ENCODE measurements at places on chromosomes 12 and 14.

GRCh38 chr12:120370343-120371243, 1.6 kb upstream of the MSI1 start:
- no peak for DNase-seq

DNA sequence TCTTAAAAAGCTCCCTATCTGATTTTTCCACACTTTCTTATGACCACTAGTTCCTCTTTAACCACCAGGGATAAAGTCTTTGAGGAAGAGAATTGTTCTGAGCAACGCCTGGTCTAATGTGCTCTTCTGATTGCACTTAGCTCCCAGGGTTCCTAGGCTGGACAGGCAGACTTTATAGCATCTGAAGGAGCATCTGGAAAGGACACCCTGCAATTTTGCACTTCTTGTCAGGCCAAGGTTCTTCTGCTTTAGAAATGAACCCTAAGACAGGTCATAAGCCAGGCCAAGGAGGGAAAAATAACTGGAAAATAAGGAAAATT, 126.3 kb downstream of the KTN1 start:
- DNase-seq = no peak

- DNase-seq = no peak
Measured at GRCh38 chr12:116045150-116045549, 232.3 kb downstream of the MED13L start.

GRCh38 chr14:33404964-33405574, 466.4 kb downstream of the NPAS3 start:
- DNase-seq = no peak

DNA sequence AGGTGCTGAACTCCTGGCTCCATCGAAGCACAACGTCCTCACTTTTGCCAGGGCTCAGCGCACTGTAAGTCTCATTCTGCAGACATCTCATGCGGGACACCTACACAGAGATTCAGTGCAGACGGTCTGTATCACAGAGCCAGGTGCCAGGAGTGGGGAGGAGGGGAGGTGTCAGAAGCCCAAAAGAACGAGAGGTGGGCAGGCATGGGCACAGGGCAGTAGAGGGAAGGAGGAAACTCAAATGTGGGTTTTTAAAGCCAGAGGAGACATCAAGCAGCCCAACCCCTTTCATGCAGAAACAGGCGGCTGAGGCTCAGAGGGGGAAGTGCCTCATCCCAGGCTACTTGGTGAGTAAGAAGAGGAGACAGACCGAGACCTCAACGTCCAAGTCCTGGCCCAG, 2.5 kb upstream of the LPAR5 start:
- no peak for DNase-seq

DNA sequence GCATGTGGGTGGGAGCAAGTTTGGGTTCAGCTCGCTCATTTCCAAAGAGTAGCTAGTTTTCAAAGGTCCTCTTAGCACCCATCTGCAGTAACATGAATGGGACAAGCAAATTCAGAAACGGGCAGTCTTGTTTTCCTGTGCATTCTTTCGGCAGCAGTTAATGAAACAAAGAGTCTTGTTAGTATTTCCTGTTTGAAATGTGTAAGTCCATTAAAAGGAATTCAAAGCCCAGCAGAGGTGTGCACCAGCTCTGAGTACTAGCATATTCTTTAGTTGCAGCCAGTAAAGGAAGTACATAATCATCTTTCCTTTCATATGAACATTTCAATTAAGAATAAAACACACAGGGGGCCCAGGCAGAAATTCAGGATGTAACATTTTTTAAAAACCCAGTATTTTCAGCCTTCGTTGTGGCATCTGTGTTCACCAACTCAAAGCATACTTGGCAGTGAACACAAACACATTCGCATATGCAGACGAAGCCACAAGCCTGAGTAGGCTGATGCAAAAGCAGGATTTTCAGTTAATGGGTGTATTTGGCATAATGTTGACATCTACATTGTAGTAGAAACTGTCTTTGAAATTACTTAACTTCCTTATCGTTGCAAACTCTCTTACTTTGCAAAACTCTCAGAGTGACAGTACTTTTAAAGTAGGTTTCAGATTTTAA, 570.0 kb upstream of the FLRT2 start:
- no peak for DNase-seq

DNA sequence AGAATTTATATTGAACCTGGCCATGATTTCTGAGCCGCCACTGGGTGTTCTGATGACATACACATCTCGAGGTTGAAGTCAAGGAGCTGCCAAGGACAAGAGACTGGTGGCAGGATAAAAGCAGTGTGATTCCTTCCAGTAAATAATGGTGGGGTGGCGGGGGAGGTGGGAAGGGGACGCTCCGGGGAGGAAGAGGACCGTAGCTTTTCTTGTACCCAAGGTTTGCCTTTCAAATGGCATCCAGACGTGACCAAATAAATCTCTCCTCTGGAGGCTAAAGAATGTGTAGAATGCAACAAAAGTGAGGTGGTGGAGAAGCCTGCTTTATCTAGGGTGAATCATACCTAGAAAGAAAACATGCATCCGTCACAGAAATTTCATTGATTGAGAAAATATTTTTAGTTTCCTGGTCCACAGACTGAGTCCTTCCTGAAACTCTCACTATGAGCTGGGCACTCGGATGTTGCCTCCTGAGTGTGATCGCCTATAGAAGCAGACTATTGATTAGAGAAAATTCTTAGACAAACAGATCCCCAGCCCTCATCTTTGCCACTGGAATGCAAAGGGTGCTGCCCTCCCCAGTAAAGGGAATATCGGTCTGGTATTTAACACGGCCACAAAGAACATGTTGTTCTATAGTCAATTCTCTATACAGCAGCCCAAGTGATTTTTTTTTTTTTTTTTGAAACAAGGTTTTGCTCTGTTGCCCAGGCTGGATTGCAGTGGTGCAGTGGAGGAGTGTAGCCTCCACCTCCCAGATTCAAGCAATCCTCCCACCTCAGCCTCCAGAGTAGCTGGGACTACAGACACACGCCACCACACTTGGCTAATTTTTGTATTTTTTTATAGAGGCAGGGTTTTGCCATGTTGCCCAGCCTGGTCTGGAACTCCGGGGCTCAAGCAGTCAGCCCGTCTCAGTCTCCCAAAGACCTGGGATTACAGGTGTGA, 112.1 kb downstream of the DPF3 start:
- no peak for DNase-seq

DNA sequence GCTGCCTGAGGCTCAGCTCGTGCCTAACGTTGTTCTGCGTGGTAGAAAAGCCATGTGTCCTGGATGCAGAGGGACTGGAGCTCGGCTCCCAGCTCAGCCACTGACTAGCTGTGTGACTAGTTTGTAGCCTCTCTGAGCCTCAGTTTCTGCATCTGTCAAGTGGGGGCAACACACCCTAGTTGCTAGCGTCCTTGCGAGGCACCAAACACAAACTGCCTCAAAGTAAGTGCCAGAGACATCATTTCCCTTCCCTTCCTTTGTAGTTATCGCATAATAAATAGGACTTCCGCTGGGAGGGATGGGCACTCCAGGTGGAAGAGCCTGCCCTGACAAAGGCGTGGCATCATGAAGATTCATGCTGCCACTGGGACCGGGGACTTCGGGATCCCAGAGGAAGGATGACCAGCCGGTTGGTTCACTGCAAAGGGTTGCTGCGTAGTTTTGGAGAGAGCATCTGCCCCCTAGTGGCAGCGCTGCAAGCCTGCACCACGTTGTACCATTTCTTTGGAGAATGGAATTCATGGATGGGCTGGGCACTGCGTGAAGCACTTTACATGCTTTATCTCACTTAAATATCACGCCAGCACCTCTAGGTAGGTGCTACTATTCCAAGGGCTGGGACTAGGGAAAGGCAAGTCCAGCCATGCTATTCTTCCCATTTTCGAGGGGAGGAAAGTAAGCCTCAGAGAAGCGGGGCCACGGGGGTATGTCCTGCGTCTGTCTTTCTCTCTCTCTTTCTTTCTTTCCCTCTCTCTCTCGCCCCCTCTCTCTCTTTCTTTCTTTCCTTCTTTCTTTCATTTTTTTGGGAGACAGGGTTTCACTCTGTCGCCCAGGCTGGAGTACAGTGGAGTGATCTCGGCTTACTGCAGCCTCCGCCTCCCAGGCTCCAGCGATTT, 4.6 kb downstream of the CCDC197 start:
- DNase-seq = peak; percentile 22

DNA sequence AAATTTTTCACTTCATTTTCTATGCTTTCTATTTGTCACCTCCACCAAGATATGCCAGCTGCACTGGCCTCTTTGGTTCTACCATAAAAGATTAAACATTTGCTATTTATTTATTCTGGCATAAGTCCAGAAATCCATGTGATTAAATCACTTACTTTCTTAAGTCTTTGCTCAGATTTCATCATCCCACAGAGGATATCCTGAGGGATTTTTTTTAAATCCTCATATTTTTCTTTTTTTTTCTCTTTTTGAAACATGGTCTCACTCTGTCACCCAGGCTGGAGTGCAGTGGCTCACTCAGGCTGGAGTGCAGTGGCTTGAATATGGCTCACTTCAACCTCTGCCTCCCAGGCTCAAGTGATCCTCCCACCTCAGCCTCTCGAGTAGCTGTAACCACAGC, 645.4 kb upstream of the ATXN7L3B start:
- DNase-seq = no peak

- no peak for DNase-seq
Measured at GRCh38 chr12:109581856-109582255, 8.3 kb downstream of the MVK start.

DNA sequence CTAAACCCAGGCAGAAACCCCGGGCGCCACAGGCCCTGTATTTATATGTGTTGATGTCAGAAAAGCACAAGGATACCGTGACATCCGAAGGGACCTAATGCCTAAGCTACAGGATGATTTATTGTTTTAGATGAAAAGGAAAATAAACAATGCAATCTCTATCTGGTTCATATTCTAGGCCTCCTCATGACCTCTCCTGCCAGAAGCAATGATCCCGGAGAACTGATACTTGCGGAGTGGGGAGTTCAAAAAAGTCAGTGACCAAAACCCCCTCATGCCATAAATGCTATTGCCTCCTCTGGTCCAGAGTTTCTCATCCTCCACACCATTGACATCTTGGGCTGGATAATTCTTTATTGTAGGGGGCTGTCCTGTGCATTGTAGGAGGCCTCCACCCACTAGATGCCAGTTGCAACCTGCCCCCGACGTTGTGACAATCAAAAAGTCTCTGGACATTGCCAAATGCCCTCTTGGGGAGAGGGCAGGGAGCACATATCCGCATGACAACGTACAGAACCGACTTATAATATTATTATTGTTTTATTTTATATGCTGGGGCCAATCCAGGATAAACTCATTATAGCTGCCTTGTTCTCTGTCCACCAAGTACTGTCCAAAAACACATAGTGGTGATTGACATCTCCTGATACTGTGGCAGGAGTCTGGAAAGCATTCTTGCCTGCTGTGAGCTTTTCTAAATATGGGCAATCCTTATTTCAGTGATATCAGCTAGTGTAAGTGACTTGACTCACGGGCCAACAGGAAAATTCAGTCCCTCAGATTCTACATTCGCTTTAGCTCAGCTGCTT, 1.1 kb upstream of the CSRP2 start:
- no peak for DNase-seq

GRCh38 chr12:64466178-64466577, 14.3 kb downstream of the TBK1 start:
- DNase-seq = no peak

DNA sequence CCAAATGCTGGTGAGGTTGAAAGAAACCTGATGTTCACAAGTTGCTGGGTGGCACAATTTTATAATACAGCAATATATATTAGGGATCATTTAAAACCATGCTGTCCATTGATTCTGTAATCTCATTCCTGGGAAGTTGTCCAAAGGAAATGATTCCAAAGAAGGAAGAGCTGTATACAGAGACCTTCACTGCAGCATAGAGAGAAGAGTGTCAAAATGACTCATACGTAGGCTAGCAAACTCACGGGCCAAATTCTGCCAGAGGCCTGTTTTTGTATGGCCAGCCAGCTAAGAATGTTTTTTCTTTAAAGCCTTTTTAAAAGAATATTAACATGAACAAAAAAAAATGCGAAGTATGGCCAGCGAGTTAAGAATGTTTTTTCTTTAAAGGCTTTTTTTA, 69.2 kb upstream of the MED13L start:
- no peak for DNase-seq

GRCh38 chr14:55297611-55298499, 26.6 kb downstream of the FBXO34 start:
- no peak for DNase-seq

- DNase-seq = peak; percentile 26
Measured at GRCh38 chr12:54142114-54142475, 46.7 kb downstream of the SMUG1 start.

GRCh38 chr14:63200035-63200740, 4.1 kb upstream of the RHOJ start:
- no peak for DNase-seq

DNA sequence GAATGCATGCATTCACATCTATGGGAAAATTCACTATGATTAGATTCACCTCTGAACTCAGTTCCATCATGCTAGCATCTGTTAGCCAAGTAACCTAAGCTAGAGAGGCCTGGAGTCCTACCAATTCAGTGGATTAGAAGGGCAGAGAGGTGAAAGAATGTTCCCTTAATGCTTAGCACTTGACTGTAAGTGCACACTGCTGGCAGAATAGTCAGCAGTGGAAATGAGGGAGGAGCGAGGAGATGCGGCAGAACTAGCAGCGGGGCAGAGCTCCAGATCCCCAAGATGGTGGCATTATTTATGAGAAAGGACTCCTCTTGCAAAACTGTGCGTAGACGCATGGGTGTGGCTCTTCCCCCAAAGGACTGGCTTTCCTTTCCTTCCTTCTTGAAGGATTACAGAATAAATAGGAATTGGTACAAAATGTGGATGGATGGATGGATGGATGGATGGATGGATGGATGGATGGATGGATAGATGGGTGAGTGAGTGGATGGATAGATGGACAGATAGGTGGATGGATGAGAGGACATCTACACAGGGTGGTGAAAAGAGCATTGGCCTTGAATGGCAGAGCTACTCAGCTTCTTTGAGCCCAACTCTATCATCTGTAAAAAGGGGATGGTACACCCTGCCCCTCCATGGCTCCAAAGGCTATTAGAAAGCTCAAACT, 227.2 kb downstream of the CHST11 start:
- no peak for DNase-seq

- no peak for DNase-seq
Measured at GRCh38 chr14:103960457-103961055, 18.2 kb upstream of the RD3L start.
